ENCODE measurements at places on chromosomes 2 and 18.

DNA sequence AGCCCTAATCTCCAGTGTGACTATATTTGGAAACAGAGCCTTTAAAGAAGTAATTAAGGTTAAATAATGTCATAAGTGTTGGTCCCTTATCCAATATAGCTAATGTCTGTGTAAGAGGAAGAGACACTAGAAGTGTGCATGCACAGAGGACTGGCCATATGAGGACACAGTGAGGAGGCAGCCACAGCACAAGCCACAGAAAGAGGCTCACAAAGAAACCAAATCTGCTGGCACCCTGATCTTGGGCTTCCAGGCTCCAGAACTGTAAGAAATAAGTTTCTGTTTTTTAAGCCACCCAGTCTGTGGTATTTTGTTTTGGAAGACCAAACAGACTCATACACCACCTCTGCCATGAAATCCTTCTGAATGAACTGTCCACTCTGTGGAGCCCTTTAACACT is 186.4 kb upstream of the SLC39A10 start:
- no peak for DNase-seq

DNA sequence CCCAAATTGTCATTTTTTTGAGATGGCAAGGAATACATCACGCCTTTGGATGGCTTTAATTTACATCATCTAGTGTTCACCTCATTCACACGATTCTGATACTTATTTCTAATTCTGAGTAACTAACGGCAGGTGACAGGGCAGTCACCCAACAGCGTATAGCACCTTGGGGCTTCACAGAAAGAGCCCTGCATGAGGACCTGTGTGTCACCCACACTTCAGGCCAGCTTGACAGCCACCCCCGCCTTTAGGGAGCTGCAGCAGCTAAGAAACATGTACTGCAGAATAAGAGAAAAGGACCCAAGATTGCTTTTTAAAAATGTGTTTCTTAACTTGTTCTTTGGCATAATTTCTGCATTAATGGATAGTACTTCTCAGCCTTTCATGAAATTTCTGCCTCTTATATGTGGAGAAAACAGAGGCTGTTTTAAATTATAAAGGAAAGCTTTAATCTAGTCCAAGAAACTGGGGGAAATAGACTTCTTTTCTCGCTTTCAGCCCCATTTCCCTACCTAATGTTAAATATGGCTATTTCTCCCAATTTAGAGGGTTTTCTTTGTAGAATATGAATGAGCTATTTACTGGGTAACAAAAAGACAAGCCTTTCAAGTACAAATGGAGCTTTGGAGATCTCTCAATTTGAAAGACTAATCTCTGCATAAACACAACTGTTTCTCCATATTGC is 245.1 kb downstream of the LDLRAD4 start:
- DNase-seq: no peak

GRCh38 chr2:223247136-223247535 is 195.1 kb downstream of the KCNE4 start:
- DNase-seq: no peak

DNA sequence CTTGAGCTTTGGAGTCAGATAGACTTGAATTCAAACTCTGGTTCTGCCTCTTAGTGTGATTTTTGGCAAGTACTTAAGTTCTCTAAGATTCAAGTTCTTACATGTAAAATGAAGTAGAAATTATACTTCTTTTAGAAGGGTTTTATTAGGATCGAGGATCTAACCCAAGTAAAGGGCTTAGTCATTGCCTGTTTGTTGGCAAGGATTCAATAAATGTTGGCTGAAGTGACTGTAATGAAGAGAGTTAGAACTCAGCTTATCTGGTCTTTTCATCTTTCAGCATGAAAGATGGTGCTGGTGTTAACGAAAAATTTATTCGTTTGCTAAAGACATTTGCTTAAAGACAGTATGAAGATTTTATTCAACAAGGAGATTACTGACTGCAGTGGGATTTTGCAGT is 315.9 kb upstream of the THUMPD2 start:
- no peak for DNase-seq

GRCh38 chr18:48601343-48601742 is 62.5 kb downstream of the CTIF start:
- no peak for DNase-seq

DNA sequence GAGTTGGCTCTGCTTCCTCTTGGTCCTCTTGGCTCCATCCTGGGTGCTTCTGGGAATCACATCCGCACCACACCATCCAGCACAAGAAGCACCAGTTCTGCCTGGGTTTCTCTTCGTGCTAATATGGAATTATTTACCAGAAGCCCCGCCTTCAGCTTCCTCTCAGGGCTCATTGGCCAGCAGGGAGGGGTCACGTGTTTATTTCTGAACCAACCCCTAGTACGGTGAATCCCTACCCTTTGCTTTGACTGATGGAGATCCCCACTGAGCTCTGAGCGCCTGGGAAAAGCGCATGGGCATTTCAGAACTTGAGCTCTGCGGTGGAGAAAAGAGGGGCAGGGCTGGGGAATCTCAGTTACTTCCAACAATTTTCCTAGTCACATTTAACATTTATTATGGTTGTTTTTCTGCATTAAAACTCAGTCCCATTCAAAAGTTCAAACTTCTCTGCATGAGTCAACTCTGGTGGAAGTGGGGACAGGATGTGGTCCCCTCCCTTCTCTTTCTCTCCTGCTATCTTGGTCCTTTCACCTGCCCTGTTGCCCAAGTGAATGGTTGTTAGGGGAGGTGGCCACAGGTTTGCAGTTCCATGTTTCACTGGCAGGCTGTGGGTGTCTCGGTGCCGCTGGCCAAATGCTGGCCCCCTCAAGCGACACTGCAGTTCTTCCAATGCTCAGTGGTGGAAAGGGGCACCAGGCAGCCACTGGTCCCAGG is 76.4 kb upstream of the TTC39C start:
- DNase-seq: no peak

GRCh38 chr2:239306274-239307220 is 94.3 kb downstream of the HDAC4 start:
- no peak for DNase-seq

DNA sequence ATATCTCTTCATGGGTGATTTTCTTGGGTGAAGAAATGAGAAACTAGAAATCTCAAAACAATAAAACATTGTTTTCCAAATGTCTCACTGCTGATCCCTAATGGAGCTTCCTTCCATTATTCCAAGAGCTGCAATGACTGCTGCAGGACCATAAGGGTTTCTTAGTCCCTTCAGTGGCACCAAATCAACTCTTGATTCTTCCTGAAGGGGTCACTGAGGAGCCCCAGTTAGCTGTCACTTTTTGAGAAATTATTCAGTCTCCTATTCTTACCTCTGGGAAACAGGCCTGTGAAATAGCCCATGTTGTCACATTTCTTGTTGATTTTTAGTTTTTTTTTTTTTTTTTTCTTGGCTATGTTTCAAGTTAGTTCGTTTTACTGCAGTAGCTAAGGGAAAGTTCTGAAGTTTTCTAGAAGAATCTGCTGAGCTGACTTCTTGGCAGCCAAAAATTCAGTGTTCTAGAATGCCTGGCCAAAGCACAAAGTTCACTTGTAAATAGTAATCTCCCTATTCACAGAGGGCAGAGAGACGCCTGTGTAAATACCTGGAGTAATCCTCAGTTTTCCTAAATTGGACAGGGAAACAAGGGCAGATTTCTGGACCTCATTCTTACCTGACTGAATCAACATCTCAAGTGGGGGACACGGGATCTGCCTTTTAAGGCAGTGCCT is 480.0 kb downstream of the RIT2 start:
- no peak for DNase-seq

All from stimulated activated CD8-positive, alpha-beta memory T cell treated with anti-CD3 and anti-CD28 coated beads, Interleukin-2, amount 100 ng/mL, for 1 hour (primary cell).